ENCODE measurements at places on chromosomes 6 and 20.

- no peak for DNase-seq
Observed at GRCh38 chr20:17491488-17491887, 39.7 kb downstream of the BFSP1 start.

DNA sequence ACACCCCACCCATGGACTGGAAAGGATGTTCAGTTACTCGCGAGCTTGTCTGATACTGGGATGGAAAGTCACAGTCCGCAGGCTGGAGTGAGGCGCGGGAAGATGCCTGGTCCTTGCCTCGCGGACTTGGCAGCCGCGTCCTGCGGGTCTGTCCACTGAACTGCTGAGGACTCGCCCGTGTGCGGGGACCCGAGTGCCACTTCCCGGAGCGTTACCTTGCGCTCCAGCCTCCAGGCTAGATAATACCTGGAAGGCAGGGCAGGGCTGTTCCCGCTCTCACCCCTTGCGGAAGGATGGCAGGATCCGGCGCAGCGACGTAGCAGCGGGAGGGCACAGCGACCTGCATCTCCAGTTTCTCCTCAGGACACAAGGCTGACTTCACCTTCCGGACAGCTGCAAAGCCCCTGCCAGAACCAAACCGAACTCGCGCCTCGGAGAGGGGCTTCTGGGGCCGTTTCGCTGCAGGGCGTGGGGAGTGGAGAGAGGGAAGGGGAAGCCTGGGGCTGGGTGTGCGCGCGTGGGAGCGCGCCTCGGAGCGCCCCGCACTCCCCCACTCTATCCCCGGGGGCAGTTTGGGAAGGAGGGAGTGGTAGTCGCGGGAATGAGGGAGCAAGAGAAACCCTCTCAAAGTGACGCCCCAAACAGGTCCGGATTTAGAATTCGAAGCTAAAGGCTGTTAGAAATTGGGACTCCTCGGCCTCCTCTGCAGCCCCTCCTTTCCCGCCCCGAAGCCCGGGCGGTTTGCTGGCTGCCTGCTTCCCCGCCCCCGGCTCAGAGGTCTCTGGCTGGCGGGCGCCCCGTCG lies at the start of gene KCNQ5:
Gene KCNQ5, plus strand, starts transcription at position 774 of the 803 bp plus-strand sequence.
- peak; percentile 59 for DNase-seq

DNA sequence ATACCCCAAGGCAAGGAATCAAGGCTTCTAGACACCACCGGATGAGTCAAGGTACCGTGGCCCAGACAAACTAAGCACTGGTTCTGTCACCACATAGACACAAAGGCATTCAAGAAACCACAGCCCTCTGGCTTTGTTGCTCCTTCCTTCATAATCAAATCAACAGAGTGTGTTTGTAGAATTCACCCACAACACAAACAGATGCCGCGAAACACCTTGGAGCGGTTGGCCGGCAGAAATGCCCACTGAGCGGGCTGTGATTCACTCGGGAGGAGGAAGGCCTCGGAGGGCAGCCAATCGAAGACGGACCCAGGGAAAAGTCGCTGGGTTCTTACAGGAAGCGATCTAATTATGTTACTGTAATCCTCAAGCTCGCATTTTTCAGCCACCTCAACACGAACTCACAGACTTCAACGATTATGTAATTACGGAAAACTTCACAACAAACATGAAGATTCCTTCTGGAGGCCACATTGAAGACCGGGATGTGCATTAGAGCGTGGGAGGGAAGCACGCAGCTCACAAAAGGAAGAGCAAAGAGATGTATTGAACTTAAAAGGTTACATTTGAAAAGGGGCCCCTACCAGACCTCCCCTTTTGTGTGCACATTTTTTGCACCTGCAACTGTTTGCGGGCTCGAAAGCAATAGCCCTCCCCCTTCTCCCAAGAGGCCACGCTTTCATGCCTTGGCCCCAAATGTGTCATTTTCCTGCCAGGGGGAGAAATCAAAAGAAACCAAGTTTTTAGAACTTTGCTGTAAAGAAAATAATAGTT lies 184.7 kb upstream of the PREP start:
- DNase-seq = peak; percentile 89

DNA sequence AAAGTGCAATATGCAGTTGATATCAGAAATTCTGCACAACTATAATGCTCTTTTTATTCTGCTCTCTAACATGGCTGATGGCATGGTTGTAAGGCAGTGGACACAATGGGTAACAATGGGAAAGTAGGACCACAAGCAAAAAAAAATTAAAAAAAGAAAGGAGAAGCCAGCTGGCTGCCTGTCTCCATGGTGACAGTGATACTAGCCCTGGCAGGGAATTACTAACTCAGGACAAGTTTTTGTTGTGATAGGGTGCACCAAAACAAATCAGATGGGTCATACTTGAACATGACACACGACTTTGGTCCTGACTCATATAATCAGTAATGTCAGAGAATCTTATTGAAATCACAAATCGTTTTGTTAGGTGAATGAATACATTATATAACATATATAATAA lies 169.4 kb downstream of the TRDN start:
- peak; percentile 1 for DNase-seq

DNA sequence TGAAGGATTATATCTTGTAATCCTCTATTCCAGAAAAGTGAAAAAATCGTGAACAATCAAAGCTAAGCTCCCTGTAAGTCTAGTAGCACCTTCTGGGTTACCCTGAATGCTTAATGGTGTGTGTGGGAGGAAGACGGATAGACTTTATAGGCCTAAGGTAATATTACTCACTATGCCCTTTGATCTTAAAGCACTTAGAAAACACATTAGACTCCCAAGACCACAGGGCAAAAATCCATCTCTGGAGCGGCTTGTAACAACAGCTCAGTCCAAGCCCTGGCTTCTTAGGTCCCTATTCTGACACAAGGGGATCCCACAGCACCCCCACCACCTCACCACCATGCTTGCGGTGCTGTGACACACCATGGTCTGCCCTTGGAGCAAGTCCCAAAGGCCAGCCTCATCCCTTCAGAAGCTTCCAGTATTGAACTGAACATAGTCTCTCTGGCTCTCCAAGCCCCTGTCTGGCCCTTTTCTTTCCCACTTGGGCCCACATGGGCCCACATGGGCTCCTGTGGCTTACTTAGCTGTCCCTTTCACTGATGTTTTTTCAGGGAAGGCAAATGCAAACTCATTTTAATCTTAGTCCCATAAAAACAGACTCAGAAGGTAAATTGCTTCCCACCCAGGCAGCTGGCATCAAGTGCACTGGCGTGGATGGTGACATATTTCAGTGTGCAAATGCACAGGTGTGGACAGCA lies 28.3 kb downstream of the C6orf132 start:
- DNase-seq = no peak

GRCh38 chr6:150149146-150149545 lies 6.3 kb downstream of the PPP1R14C start:
- no peak for DNase-seq
